ENCODE measurements at places on chromosomes 11 and 22.

DNA sequence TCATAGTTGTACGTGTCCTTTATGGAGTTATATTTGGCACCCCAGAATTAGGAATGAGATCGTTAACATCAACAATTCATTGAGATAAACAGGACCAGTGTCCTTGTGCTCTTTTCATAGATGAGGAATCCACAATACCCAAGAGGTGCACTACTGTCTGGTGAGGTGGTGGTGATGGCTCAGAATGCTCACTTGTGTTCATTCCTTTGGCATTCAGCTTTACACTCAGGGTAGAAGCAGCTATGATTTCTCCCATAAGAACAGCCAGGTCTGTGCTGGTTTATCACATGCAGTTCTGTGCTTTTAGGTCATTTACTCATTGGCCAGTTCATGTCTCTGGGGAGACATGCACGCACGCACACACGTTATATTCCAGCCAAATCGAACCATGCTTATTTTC, 167.2 kb downstream of the FAT3 start:
- DNase-seq = no peak

GRCh38 chr22:47002692-47003091, 240.2 kb downstream of the TBC1D22A start:
- DNase-seq = no peak

GRCh38 chr22:23270212-23270733, 90.0 kb downstream of the BCR start:
- DNase-seq = no peak

DNA sequence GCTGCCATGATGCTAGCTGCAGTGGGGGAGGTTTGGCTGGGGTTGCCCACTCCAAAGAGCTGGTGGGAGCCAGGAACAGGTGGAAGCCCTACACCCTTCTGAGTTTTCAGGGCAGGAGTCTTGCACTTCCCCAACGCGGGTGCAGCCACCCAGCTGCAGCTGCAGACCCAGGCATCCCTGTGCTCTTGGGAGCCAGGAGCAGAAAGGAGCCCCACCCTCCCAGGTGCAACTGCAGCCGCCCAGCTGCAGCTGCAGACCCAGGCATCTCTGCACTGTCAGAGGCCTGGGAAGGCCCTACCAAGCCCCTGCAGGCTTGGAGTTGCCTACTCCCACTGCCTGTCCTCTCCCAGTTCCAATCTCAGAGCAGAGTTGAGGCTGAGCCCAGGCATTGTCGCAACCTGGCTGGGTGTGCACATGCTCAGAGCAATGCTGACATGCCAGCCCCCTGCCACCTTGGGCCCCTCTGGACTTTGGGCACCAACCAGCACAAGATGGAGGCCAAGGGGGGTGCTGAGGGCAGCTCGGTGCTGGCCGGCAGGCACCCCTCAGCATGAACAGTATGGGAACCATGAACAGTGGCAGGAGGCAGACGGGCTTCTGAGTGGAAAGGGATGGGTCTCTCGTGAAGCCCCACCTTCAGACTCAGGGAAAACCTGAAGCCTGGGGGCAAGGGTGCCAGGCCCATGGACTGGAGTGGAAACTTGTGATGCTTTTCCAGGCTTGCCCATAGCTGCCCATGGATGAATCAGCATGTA, 195.4 kb downstream of the DCDC1 start:
- DNase-seq = no peak

- DNase-seq = no peak
These were observed 60.4 kb downstream of the ST3GAL4 start for GRCh38 chr11:126415669-126416420.

DNA sequence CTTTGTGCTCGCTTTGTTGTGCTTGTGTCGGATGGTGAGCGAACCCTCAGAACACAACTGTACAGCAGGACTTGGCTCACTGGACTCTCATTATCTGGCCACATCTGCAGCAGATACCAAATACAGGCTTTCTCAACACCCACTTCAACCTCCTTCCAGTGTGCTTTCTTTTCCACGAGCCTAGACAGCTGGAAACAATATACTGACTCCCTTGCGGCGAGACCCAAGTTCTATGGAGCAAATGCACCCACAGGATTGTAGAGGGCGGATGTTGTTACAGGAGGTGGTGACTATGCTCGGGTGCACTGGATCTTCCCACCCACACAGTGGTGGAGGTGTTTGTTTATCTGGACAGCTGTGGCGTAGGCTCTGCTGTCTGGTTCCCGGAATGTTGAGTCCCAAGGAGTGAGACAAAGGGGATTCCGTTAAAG, 204.3 kb downstream of the TENM4 start:
- no peak for DNase-seq

- DNase-seq = no peak
These were observed 277.2 kb upstream of the PLET1 start for GRCh38 chr11:112537846-112538330.

DNA sequence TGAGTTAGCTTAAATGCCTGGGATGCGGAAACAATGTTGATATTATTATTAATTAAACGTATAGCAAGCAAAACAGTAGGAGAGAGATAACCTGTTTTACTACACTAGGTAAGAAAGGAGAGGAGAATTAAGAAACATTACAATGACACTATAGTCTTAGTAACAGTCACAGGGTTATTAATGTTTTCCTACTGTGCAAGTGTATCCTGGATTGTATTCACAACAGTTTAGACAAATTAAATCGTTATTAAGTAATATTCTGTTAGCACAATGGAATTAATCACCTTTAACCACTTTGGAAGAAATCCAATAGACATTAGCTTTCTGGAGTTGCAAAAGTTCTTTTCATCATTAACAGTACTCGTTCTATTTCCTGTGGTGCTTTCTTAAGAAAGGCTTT, 3.4 kb downstream of the FAM181B start:
- DNase-seq = no peak

- no peak for DNase-seq
These were observed 56.1 kb upstream of the NECTIN1 start for GRCh38 chr11:119785131-119785530.

- DNase-seq = no peak
These were observed 1.4 kb upstream of the MADD start for GRCh38 chr11:47268448-47269001.

- no peak for DNase-seq
These were observed 118.8 kb upstream of the VPREB1 start for GRCh38 chr22:22125579-22126468.

GRCh38 chr11:26743622-26744021, 21.8 kb upstream of the SLC5A12 start:
- DNase-seq = no peak

GRCh38 chr22:36745301-36745995, 30.5 kb downstream of the IFT27 start:
- no peak for DNase-seq

DNA sequence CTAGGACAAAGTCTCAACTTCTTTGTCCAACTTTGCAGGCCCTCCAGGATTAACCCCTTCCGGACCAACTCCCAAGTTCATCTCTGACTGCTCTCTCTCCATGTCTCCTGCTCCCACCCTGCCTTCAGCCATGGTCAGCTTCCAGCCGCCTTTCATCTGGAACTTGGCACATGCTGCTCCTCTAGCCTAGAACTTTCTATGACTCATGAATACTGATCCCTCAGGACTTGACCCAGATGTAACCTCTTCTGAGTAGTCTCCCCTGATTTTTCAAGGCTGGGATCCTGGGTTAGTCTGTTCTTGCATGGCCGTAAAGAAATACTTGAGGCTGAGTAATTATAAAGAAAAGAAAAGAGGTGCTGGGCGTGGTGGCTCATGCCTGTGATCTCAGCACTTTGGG, 5.2 kb upstream of the SLC15A3 start:
- no peak for DNase-seq

- no peak for DNase-seq
These were observed 27.8 kb upstream of the ELFN2 start for GRCh38 chr22:37454857-37455686.

DNA sequence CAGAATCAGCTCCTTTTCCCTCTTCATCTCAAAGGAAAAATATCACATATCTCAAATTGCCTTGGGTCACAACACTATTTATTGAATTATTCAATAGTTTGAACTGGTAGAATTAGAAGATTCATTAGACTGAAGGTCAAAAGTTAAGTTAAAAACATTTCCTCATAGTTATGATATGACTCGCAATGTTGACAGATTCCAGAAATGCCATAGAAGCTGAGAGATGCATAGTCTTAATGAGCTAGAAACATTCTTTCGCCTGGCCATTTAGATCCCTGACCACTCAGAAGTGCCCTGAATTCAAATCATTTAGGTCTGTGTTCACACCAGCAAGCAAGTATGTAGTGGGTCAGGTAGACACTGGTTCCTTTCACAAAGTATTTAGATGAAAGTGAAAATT, 44.4 kb downstream of the FAT3 start:
- DNase-seq = no peak

DNA sequence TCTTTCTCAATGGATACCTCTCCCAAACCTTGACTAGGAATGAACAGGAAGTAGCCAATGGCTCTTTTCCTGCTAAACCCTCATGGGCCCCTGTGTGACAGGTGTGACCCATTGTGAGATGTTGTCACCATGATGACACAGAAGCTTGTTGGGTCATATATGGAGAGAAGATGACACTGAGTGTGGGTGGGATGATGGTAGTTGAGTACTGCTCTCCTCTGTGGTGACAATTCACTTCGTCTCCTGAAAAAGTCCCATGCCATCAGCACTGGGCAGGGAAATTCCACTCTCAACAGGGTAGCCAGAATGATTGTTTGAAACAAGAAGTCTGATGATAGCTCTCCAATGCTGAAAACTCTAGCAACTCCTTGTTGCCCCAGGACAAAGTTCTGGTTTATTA, 94.0 kb upstream of the SEZ6L start:
- DNase-seq = no peak

DNA sequence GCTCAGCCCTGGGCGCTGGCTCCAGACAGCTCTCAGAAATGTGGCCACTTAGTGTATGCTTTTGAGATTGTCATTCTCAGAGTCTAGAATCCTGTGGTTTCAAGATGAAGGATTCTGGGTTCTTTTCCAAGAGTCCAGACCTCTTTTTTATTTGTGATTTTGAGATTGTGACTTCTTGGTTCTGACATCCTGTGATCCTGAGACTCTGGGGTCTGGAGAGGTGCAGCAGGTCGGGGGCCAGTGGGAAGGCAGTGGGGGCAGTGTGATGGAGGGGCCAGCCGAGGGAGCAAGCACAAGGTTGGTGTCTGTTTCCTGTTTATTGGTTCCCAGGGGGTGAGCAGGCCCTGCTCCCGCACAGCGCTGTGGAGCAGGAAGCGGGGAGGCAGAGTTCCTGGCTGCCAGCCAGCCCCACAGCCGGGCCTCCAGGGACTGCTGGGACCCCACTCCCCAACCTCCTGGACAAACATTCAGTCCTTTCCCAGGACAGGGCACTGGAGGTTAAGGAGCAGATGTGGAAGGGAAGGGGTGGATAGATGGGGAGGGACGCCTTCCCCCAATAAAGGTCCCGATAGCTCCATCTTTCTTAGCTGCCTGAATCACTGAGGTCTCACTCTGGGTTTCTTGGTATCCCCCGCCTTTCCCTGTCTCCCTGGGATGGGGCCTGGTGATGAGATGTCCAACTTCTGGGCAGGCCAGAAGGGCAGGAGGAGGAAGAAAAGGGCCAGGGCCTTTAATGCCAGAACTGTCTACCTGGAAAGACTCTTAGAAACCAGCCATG, 13.7 kb downstream of the ARHGEF17 start:
- no peak for DNase-seq

GRCh38 chr11:133029107-133029506, 503.2 kb downstream of the OPCML start:
- DNase-seq = no peak

GRCh38 chr11:18748766-18749365, 22.9 kb upstream of the IGSF22 start:
- no peak for DNase-seq

DNA sequence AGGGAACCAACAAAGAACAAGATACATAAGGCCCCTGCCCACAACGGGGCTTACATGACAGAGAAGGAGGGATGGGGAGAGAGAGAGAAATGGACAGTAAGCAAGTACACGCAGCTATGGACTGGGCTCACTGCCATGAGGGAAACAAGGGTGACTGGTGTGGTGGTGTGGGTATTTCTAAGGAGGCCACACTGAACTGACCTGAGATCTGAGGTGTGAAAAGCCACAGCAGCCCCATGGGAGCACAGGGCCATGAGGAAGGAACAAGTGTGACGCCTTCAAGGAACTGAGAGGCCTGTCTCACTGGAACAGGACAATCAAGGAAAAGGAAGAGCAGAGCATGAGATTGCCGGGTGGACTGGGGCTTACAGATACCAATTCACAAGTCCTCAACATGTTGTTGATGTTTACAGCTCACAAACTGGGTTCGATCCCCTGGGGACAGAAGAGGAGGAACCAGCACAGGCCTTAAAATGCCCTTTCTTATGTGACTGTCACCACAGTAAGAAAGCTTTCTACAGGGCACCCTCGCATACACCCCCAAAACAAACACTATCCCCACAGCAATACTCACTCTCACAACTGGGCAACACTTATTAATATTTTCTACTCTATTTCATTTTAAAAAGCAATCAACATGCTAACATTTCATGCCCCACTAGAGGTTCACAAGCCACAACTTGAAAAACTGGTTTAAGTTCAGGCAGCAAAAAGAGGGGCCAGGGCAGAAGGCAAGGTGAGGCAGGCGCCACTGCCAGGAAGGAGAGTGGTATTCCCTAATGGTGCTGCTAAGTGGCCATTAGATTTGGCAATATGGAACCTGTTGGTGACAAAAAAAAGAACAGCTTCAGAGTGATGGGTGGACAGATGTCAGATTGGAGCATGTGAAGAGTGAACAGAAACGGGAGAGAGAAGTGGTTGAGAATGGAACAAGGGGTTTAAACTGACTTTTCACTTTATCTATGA, 39.1 kb downstream of the TCIRG1 start:
- DNase-seq = no peak

DNA sequence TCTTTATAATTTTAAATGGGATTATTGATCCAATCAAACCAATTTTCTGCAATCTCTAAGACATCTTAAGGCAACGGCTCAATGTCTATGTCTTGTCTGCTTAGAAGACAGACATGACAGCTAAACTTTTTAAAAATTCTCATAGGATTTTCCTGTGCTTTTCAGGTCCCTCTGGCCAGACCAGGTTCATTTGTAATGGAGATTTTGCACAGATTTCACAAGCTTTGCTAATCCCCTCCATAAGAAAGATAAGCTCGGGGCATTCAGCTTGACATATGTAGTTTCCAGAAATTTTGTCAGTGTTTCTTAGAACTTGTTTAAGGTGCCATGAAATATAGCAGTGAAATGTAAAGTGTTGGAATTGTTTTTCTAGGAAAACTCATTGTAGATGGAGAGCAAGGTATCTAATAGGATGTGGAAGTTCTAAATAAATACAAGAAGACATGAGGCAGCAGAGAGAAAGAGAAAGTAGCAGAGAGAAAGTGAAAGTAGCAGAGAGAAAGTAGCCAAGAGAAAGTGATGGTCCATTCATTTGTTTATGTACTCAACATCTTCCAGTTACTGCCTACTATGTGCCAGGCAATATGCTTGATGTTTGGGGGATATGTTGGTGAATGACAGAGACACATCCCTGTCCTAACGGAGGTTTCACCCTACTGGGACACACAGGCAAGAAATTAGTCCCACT, 219.1 kb upstream of the ARHGAP42 start:
- no peak for DNase-seq

GRCh38 chr11:73520353-73521061, 77.4 kb downstream of the FAM168A start:
- DNase-seq = no peak

DNA sequence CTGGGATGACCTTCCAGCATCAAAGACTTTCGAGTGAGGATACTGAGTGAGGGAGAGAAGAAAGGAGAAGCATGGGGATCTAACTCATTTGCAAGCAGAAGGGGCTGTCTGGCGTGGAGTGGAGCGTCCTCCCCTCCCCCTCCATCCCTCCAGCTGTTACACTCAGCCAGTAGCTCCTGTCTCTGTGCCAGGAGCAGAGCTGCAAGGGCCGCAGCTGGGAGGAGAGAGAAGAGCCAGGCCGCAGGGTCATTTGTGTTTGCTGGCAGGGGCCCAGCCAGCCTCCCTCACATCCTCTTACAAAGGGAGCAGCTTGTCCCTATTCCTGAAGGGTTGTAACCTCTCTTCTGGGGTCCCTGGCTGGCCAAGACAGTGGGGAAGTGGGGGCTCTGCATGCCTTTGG, 57.9 kb downstream of the NECTIN1 start:
- no peak for DNase-seq
